ENCODE measurements at places on chromosomes 6 and 20. TPM values are rescaled to one million over a fixed set of nuclear protein-coding genes. Genes with fewer than 3 reads are reported as not detected.

- DNase-seq: no peak
Observed at GRCh38 chr6:36851626-36852025, 12.4 kb upstream of the CPNE5 start.

Gene ARFGEF2
- 12.5 TPM for polyA plus RNA-seq

- no peak for DNase-seq
Observed at GRCh38 chr6:137698636-137699030, 168.4 kb upstream of the TNFAIP3 start.

GRCh38 chr6:13285705-13286104, 42.6 kb downstream of the TBC1D7 start:
- no peak for DNase-seq

GRCh38 chr6:10310826-10311225, 104.0 kb downstream of the TFAP2A start:
- no peak for DNase-seq

GRCh38 chr6:11366934-11367637, 134.6 kb upstream of the NEDD9 start:
- DNase-seq: no peak

DNA sequence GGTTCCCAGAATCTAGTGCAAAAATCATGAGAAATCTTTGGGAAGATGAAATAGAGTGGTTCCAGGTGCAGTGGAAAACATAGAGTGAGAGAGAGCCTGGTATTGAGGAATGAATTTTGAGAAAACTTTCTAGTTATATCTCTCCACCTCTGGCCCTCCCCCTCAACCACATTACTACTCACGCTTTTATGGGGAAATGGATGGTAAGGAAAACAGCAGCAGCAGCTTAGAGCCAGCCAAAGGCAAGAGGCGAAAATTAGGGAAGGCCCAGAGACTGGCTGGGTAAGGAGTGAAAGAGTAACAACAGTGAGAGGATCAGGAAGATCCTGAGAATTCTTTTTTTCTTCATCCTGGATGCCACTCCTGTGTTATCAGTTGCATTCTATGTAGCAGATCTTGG, 187.9 kb upstream of the ECI2 start:
- no peak for DNase-seq

Gene COX4I2
- polyA plus RNA-seq: not detected

Gene STX7
- polyA plus RNA-seq: 6.5 TPM

Gene CBLN4
- polyA plus RNA-seq: not detected

DNA sequence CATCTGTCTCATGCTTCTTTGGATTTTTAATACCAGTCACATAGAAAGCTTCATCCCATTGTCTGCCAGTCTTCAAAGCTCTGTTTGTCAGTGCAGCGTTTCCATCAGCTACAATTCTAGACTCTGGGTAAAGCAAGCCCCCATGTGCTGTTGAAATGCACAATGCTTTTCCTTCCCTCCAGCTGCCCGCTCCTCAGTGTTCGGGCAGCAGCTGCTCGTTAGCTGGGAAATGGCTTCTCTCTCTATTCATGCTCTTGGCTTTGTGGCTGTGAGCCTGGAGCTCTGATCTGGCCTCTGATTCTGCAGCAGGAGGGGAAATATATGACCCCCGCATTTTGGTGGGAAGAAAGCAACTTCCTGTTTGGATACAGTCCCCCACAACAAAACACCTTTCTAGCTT, 213.0 kb upstream of the CDYL start:
- DNase-seq: no peak

GRCh38 chr20:57473246-57474048, 51.5 kb downstream of the CTCFL start:
- no peak for DNase-seq

- no peak for DNase-seq
Observed at GRCh38 chr6:146357578-146358430, 185.8 kb upstream of the RAB32 start.

DNA sequence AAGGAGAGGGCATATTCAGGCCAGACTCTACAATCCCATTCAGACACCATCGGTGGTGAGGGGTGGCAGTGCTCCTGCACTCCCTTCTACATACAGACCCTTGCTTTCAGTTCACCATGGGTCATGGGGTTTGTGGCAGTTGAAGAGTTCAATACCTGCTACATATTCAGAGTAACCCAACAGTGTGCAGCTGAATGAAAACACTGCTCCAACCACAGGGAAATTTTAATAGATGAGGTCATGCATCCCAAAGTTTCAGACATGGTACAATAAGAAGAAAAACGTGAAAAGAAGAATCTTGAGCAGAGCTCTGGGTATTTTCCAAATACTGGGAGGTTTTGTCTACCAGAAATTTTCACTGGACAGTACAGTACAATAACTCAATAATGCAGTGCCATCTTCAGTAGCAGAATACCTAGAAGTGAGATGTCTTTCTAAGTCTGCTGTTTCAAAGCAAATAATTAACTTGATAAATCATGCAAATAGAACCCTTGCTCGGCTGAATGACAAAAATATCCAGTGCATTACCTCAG, 162.1 kb downstream of the PTPRK start:
- no peak for DNase-seq

DNA sequence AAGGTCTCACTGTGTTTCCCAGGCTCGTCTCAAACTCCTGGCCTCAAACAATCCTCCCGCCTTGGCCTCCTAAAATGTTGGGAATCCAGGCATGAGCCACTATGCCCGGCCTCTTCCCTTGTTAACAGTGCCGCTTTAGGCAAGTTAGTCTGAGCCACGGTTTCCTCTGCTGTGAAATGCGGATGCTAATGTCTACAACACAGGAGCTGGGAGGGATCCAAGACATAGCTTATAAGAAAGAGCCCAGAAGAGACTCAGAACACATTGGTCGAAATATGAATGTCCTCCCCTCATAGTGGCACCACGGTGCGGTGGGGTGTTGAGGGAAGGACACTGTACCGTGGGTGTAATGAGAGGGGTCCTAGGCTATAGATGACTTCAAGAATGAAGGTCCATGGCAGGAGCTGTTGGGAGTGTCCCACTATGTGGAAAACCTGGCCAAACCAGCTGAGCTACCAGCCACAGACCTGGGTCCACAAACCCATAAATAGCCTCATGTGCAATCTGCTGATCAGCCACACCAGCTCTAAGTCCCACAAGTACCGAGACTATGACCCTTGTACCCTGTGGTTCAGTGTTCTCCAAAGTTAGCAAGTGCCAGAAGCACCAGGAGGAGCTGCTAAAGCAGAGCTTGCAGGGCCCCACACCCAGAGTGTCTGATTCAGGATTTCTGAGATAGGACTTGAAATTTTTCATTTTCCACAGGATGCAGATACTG, 57.8 kb upstream of the ZFAND3 start:
- no peak for DNase-seq

Data from naive thymus-derived CD8-positive, alpha-beta T cell (primary cell).